Memory B cell (primary cell): ENCODE measurements at places on chromosomes 12 and 14.

- no peak for DNase-seq
Measured at GRCh38 chr12:115135800-115136211, 451.8 kb upstream of the TBX3 start.

GRCh38 chr14:32602699-32603098 is 273.6 kb downstream of the AKAP6 start:
- DNase-seq = no peak

- no peak for DNase-seq
Measured at GRCh38 chr14:44170101-44170500, 337.0 kb downstream of the FSCB start.

DNA sequence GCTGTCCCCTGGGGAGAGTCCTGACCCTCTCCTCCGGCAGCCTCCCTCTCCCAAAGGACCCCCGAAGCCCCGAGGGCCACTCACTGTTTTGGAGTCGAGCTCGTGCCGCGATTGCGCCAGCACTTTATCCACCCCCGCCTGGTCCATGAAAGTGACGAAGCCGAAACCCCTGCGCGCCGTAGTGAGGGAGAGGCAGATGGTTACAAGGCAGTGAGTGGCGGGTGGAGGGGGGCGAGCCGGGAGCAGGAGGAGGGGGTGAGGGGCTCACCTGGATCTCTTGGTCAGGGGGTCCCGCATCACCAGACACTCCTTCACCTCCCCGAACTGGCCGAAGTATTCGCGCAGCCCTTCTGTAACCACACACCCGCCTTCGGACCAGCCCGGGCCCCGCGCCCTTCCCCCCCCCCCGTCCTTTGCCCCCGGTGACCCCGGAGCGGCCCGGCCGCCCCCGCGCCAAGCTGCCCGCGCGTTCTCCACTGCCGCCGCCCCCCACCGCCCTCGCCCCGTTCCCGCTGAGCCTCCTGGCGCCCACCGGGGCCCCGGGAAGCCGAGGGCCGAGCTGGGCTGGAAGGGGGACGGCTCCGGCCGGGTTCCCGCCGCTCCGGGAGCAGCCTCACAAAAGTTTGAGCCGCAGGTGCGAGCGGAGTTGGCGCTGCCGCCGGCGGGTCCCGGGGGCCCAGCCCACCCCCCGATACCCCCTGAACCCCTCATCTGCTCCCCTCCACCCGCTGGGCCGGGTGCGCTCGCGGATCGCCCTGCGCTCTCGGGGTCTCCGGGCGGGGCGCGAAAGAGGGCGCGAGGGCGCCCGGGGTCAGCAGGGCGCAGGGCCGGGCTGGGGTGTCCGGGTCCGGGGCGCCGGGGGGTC is 808 bp downstream of the MSI1 start:
- no peak for DNase-seq

- DNase-seq = peak; percentile 77
Measured at GRCh38 chr12:48996794-48997718, 2.1 kb downstream of the DDN start.

- DNase-seq = no peak
Measured at GRCh38 chr12:51822956-51823355, 25.6 kb downstream of the FIGNL2 start.

GRCh38 chr12:60391791-60392190 is 796.0 kb downstream of the SLC16A7 start:
- DNase-seq = no peak

DNA sequence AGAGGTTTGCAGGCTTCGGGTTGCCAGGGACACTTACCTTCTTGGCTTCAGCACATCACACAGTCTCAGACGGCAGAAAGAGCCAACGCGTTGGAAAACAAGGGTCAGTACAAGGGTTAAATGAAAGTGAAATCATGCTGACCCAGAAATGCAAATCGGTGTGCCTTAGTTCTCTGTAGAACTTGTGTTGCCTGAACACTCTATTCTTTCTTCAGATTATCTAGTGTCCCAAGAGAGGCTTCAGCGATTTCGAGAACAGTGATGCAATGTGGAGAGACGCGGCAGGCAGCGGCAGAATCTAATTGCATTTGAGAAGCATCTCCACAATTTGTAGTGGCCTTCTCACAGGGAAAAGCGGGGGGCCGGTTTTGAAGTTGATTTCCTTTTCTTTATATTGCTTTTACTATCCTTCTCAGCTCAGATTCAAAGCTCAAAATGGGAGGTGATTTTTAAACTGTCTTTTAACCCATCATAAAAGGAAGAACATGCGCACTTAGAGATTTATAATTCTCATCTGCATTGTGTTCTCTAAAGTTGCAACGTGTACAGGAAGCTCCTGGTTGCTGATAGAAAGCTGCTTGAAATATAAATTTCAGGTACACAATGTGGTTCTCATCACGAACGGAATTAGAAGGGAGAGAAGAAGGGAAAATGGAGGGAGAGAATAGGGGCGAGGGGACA is 67.8 kb upstream of the EGLN3 start:
- DNase-seq = no peak

GRCh38 chr12:8156416-8156815 is 399 bp upstream of the ZNF705A start:
- no peak for DNase-seq

GRCh38 chr12:132400011-132400641 is 70.7 kb upstream of the GALNT9 start:
- no peak for DNase-seq

DNA sequence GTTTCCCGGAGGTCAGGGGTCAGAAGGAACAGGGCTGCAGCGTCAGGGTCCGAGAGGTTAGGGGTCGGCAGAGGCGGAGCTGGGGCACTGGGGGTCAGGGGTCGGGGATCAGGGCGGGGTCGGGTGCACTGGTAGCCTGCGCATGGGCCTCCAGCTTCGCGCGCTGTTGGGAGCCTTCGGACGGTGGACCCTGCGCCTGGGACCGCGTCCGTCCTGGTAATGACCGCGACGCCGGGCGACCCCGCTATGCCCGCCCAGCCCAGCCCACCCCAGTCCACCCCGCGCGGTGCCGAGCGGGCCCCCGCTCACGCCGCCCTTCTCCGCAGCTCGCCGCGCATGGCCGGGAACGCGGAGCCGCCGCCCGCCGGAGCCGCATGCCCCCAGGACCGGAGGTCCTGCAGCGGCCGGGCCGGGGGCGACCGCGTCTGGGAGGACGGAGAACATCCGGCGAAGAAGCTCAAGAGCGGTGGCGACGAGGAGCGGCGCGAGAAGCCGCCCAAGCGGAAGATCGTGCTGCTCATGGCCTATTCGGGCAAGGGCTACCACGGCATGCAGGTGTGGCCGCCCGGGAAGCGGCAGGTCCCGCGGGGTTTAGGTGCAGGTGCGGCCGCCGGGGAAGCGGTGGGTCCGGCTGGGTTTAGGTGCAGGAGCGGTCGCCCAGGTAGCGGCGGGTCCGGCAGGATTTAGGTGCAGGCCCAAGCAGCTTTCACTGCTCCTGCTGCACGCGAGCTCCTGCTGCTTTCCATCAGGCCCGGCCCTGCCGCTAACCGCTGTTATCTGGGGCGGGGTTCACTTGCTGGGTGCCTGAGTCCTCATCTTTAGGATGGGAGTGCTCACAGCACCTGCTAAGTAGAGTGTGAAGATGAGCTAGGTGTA is 743 bp downstream of the PUS1 start:
- DNase-seq = no peak

GRCh38 chr12:88820012-88820411 is 239.7 kb upstream of the KITLG start:
- no peak for DNase-seq

- DNase-seq = no peak
Measured at GRCh38 chr14:102883089-102883541, 39.3 kb upstream of the AMN start.

DNA sequence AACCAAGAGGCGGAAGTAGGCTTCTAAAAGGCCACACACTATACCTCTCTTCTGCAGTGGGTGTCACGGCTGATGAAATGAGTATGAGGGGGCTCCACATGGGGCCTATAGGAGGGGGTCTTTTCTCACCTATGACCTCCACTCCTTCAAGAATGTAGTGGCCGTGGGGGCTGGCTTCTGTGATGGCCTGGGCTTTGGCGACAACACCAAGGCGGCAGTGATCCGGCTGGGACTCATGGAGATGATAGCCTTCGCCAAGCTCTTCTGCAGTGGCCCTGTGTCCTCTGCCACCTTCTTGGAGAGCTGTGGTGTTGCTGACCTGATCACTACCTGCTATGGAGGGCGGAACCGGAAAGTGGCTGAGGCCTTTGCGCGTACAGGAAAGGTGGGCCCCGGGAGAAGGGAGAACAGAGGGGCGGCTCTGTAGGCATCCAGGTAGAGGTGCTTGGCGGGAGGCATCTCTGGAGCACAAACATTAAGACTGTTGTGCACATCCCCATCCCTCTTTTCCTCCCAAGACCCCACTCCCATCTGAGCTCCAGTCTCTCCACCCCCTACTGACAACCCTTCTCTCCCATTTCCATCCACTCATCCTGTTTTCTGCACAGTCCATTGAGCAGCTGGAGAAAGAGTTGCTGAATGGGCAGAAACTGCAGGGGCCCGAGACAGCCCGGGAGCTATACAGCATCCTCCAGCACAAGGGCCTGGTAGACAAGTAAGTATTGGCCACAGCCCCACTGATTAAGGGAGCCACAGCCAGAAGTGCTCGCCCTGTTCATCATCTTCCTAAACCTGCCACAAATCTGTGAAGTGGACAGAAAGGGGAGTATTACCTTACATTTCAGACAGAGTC is 3.8 kb downstream of the GPD1 start:
- DNase-seq = no peak

DNA sequence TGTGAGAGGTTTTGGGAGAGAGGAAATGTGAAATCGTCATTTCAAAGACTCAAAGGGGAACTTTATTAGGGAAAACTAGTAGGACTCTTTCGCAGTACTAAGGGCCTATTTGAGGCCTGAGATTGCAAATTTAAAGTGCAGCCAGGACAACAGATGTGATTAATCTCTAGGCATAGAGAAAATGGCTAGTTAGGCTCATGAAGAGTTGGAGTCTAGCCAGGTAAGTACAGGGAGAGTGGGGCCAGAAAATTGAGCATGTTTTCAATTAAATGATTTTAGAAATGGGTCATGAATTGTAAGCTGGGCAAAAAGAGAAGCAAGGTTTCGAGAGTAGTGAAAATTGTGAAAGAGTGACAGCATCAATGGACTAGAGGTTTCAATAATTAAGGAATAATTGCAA is 91.9 kb upstream of the LMNTD1 start:
- DNase-seq = no peak

DNA sequence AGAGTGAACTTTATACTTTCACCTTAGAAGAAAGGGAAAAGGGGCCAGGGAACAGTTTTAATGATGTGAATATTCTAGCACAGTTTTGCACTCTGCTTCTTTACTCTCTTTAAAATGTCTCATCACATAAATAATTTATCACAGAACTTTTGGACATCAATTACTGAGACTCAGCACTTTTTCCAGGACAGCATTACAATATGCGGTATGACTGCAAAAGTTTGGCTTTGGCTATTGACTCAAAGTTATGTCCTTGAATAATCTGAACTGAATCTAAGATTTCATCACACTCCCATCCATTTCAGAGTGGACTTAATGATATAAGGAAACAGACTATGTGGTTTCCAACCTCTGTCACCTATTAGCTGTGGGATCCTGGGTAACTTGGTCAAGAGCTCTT is 11.7 kb downstream of the CCER1 start:
- DNase-seq = no peak

GRCh38 chr14:68482772-68483395 is 310.0 kb downstream of the ZFP36L1 start:
- no peak for DNase-seq

DNA sequence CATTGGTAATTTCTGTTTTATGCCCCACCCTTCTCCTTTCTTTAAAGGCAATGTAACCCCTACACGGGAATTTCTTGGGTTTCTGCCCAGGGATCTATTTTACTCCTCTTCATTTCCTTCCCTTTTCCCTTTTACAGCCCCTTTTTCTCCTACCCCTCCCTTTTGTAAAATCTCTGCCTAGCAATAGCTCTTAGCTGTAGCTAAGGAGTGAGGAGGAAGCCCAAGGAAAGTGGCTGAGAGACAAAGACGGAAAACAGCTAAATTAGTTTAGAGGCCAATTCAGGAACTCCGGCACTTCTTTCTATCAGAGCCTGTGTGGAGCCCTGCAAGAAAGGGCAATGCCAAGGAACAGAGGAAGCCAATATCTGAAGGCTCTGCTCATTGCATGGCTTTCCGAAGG is 40.3 kb downstream of the SOCS2 start:
- DNase-seq = no peak

DNA sequence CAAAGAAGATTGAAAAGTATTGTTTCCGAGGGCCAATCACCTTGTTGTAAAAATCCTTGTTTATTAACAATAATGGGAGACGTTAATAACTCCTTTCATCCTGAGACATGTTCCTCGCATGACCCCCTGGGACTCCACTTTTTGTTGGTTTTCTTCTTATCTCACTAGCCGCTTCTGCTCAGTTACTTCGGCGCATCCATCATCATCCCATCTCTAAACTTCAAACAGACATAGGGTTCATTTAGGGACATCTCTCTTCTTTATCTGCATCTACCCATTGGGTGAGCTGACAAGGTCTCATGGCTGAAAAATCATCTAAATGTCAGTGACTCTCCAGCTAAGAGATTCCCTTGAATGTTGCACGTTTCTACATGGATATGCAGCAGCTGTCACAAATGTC is 252.2 kb downstream of the ANO2 start:
- no peak for DNase-seq

GRCh38 chr12:99097171-99097570 is 452.1 kb downstream of the APAF1 start:
- no peak for DNase-seq

DNA sequence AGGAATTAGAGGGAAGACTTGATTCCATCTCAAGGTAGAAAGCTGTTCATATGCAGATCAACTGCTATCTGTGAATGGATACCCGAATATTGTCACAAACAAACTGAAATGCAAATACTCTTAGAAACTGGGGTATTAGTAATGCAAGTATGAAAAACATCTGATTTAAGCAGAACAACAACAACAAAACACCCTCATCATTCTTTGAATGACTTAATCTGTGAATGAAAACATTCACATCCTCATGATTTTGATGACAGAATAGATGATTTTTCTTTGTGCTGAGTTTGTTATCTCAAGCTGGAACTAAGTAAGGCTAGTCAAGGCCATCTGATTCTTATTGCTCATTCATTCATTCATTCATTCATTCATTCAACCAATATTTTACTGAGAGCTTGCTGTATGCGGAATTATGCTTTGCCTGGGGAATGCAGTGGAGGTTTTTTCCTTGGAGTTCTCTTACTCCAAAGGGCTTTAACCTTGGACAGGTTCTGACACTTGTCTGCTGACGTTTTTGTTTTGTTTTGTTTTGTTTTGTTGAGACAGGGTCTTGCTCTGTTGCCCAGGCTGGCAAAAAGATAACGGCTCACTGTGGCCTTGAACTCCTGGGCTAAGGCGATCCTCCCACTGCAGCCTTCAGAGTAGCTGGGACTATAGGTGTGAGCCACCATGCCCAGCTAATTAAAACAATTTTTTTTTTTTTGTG is 23.3 kb downstream of the OR10G3 start:
- DNase-seq = no peak

GRCh38 chr14:33511851-33512640 is 438.8 kb downstream of the EGLN3 start:
- no peak for DNase-seq

DNA sequence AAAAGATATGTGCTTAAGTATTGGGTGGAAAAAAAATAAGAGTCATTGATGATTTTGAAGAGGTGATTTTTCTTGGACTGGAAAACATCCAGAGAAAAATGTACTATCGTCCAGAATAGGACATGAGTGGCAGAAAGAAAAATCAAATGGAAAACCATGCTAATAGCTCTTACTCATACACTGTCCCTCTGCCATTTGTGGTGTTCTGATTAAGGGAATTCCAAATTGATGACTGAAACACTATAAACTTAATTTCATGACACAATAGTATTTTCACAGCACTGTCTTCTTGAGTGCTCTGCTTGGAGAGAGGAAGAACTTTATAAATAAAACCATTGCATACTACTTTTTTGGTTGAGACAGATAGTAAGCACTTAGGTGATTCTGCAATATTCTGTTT is 72.4 kb downstream of the USP15 start:
- no peak for DNase-seq
